ENCODE measurements at places on chromosomes 1 and 21. TPM values are rescaled to one million over a fixed set of nuclear protein-coding genes. Genes with fewer than 3 reads are reported as not detected.

CLIC6 gene
- total RNA-seq = 0.14 TPM

C1orf74 gene
- 0.67 TPM for total RNA-seq

DNA sequence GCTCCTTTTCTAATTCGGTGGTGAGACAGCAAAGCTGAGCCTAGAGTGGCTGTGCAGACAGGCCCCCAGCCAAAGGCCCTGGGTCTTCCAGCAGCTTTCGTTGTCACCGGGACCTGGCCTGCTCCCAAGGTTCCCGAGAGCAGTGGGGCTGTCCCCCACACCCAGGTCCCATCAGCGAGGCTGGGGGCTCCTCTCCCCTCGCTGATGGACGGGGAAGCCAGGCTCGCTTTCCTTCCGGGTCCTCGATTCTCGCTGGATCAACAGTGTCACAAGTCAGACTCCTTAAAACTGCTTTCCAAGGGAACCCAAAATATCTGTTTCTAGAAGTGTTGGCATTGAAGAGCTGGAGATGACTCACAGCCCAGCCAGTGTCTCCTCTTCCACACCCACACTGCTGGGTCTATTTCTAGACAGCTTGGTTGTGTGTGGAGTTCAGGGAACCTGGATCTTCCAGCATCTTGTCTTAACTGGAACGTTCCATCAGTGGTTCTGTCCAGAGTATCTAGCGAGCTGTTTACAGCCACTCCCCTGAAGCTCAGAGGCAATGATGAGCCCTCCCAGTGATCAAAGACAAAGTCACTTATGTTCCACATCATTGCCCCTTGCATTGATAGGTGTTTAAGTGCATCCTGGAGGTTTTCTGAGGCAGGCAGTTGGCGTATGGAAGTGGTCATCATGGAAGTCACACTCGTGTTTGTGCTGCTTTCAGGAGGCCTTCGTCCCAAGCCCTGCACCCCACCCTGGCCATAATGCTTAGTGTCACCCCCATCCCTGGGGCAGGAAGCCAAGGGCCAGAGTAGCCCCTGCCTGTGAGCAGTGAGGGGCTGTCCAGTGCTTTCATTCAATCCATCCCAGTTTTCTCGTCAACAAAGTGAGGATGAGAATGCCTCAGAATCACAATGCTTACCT is 35.2 kb downstream of the RRP1 start:
- H3K27ac ChIP-seq = no peak overlapping the region
- H3K27me3 ChIP-seq = no peaks in the 10 kb centered on the region
- H3K36me3 ChIP-seq = no peaks in the 10 kb centered on the region
- no peak overlapping the region for H3K4me3 ChIP-seq
- no peaks in the 10 kb centered on the region for H3K4me1 ChIP-seq
- DNase-seq = no peak

GRCh38 chr1:36576551-36577110 is 93.9 kb upstream of the CSF3R start:
- peaks cover 19% of the 10 kb centered on the region for H3K27me3 ChIP-seq
- no peak for DNase-seq
- H3K36me3 ChIP-seq = no peaks in the 10 kb centered on the region
- no peak overlapping the region for H3K4me3 ChIP-seq

GRCh38 chr1:12541274-12542137 is 76.5 kb downstream of the DHRS3 start:
- no peak for DNase-seq
- no peaks in the 10 kb centered on the region for H3K4me1 ChIP-seq
- H3K27ac ChIP-seq = no peak overlapping the region
- H3K4me3 ChIP-seq = no peak overlapping the region
- H3K27me3 ChIP-seq = no peaks in the 10 kb centered on the region

SLC50A1 gene
- total RNA-seq = 12.5 TPM
